Tibial nerve (tissue), 4 donors: ENCODE measurements at places on chromosomes 4 and X. TPM values are rescaled to one million over a fixed set of nuclear protein-coding genes. Genes with fewer than 3 reads are reported as not detected.

GRCh38 chr4:112648263-112649054 lies 11.5 kb downstream of the LARP7 start:
- no peak for DNase-seq
- H3K4me1 ChIP-seq, result no peaks in the 10 kb centered on the region
- no peaks in the 10 kb centered on the region for H3K36me3 ChIP-seq
- no peaks in the 10 kb centered on the region for H3K27me3 ChIP-seq
- no peak overlapping the region for H3K27ac ChIP-seq

DNA sequence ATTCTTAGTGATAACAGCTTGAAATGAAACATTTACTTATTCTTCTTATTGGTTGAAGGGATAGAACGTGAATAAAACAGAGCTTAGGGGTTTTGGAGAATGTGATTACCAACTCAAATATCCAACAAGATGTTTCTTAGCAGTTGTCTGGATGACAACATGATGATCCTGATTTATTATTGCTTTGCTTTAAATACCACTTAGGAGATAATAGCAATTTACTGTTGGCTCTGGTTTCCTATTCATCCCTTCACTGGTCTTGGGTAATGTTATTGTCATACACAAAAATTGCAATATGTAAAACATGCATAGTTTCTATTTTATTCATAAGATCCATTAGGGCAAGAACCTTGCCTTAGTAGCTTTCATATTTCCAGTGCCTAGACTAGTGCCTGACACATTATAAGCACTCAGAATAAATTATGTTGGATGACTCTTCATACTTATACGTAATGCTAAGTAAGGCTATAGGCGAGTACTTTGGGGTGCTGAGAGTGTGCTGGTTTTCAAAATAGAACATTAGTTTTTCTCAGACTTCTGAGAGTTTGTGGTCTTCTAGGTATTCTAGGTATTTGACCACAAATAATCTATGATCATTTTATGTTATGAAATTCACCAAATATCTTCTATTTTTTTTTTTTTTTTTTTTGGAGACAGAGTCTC lies 58.6 kb upstream of the PGRMC2 start:
- H3K27me3 ChIP-seq, result no peaks in the 10 kb centered on the region
- H3K4me1 ChIP-seq, result peaks cover 10% of the 10 kb centered on the region
- DNase-seq, result no peak
- no peak overlapping the region for H3K27ac ChIP-seq
- no peak overlapping the region for H3K4me3 ChIP-seq

GRCh38 chr4:40842725-40843423 lies 93.1 kb downstream of the NSUN7 start:
- H3K27me3 ChIP-seq, result no peaks in the 10 kb centered on the region
- H3K4me3 ChIP-seq, result no peak overlapping the region
- peaks cover 9% of the 10 kb centered on the region for H3K36me3 ChIP-seq
- H3K4me1 ChIP-seq, result no peaks in the 10 kb centered on the region

MAML3 gene
- total RNA-seq, result 10.5 TPM

NDNF gene
- total RNA-seq, result 5.9 TPM
